ENCODE measurements at places on chromosomes 2 and 18.

- DNase-seq: no peak
Observed at GRCh38 chr2:226678422-226678821, 121.2 kb downstream of the IRS1 start.

- no peak for DNase-seq
Observed at GRCh38 chr2:212141499-212141898, 397.1 kb downstream of the ERBB4 start.

DNA sequence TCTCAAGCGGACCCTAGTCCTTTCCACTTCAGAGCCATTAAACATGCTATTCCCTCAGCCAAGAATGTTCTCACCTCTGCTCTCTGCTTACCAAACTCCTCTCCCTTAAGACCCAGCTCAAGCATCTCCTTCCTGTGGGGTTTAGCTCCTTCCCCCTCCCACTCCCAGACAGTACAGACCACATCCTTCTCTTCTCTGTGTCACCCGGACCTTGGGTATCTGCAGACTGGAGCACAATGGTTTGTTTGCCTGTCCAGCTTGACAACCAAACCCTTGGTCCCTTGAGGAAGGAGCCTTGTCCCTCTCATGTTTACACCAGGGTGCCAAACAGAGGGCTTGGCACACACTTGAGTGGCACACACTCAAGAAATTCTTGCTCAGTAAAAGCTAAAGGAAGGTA is 4.1 kb upstream of the CD8A start:
- DNase-seq: no peak

DNA sequence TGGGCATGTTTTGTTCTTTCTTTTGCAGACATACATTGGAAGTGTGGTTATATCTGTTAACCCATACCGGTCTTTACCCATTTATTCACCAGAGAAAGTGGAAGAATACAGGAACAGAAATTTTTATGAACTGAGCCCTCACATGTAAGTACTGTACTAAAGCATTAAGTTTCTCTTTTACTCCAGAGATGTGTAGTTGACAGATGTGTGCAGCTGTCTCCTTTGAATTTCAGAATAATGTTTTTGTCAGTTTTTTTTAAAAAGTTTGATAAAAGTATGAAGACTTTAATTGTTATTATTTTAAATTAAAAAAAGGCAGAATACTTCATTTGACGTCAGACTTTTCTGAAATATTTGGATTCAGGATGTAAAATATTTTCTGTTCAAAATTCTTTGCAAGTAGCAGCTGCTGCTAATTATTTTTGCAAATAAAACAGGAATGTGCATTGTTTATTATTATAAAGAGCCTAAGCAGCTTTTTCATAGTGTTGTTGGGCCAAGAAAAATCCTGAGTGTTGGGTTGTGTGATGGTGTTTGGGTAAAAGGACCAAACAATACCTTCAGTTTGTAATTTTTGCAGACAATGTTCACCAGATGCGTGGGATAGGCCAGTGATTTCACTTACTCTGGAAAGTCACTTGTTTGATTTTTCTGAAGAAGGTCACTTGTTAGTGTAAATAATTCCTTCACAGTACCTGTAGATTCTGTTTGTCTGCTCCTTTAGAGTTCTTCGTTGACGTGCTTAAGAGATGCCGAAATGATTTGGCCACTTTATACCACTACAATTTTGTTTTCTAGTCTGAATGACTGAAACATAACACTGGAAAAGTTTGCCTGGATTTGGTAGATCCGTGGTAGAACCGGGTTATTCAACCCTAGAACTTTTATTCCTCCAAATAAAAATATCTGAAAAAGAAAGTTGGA is 51.1 kb downstream of the MYO1B start:
- no peak for DNase-seq

DNA sequence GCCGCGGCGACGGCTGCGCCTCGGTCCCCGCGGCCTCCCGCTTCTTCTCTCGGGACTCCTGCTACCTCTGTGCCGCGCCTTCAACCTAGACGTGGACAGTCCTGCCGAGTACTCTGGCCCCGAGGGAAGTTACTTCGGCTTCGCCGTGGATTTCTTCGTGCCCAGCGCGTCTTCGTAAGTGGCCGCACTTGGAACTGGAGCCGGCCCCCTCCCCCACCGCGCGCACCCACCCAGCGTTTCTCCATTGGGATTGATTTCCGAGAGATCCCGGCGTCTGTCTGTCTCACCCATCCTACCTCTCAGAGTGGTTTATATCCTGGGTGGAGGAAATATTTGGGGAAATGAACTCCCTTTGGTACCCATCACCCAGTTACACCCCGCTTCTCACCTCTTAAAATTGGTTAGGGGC is 498 bp downstream of the ITGAV start:
- no peak for DNase-seq

- DNase-seq: peak; percentile 49
Observed at GRCh38 chr2:101820519-101820918, 123.0 kb downstream of the MAP4K4 start.

GRCh38 chr18:58044370-58045241 is 580 bp downstream of the NEDD4L start:
- no peak for DNase-seq

DNA sequence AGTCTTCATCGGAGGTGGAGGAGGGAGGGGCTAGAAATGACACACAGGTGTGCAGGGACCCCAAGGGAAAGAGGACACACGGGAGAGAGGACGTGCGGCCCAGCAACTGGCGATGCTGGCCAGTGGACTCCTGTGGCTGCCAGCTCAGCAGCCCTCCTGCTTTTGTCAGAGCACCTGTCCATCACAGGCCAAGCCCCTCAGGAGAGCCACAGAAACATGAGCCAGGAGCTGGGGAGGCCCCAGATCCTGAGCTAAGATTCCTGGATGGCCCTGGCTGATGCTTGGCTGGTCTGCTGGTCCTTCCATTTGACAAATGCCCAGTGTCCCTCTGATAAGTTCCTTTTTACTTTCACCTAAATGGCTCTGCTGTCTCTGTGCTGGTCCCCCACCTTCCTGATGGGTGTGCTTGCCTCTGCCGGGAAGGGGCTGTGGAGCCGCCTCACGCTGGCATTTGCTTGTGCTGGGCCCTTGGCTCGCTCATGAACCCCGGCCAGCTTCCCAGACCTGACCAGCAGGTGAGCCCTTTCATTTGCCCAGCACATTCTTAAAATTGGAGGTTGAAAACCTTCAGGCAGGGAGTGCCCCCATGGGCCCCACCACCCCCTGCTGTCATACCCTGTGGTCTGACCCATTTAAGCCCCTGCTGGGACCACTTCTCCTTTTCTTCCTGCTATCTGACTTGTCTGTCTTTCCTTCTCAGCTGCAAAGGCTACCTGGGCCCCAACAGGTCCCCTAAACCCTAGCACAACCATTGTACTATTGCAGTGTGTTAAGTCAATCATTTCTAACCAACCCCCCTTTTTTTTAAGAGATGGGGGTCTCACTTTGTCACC is 37.3 kb downstream of the CYP27C1 start:
- DNase-seq: no peak

DNA sequence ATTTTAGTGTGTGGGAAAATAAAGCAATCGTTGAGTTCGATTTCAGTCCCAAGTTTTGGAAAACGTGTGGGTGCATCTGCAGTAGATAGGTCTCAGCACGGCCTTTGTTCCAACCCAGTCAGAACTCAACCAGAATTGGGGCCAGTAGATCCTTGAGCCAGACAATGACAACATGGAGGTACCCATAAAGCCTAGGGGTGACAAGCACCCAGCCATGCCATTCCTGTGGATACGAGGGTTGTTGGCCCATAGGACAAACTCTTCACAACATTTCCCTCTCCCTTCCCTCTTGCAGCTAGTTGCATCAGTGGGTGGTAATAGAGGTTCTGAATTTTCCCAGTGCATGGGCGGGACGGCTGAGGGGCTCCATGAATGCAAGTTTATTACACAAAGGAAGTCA is 60.1 kb downstream of the ST3GAL5 start:
- DNase-seq: no peak

DNA sequence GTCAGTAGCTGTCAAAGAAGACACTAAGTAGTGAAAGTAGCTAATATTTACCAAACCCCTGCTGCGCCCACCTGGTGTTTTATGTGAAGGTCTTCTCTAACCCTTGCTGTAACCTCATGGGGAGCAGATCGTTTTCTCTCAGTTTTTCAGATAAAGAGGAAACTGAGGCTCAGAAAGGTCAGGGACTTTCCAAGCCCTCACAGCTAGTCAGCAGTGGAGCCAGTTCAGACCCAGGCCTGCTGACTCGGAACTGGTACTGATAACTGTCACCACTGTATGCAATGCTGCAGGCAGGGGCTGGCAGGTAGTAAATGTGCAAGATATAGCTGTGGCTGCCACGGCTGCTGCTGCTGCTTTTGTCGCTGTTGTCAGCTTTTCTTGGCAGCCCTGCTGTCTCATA is 69.1 kb downstream of the LRRFIP1 start:
- DNase-seq: no peak

GRCh38 chr2:147342329-147342728 is 502.5 kb upstream of the ACVR2A start:
- no peak for DNase-seq

DNA sequence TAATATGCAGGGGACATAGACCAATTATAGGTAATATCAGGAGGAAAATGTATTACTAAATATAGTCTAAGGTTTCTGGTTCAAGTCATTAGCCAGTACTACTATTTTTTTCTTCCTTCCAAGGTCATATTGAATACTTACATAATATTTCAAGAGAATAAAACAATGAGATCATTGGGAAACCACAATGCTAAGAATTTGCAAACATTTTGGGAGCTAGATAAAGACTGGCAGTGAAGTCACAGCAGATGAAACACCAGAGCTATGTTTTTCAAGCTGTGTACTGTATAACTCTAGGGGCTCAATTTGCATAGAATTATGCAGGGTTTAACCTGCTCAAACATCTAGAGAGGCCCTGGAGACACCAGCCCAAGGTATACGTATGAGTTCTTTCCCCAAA is 80.5 kb upstream of the KCNH7 start:
- DNase-seq: no peak

GRCh38 chr2:9179572-9180201 is 26.9 kb upstream of the ASAP2 start:
- no peak for DNase-seq

DNA sequence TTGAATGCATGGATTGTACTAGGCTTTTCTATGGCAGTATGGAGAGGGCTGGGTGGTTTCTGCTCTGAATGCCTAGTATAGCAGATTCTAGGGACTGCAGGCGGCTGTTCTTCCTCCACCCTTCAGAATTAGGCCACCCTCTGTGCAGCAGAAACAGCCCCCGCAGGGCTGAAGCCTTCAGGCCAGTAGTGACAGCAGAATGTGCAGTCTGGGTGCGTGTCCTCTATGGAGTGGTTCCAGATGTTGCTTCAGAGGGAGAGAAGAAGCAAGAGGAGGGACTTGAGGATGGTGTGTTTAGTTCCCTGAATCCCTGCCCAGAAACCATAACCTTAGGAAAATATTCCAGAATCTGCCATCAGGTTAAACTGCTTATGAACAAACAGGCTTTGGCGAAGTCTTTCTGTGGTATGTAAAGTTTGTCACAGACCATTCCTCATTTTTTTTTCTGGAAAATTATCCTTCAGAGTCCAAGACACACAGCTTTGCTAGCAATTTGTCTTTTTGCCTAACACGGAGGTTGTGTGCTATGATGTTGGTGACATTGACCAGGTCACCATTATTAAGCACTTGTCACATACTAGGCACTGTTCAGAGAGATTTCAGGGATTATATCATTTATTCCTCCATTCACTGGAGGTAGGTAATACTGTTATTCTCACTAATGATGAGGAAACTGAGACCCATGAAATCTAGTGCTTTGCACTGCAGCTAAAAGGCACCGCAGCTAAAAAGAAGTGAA is 21.1 kb downstream of the CASP10 start:
- no peak for DNase-seq

GRCh38 chr18:71168557-71169145 is 879.8 kb downstream of the SOCS6 start:
- DNase-seq: no peak

DNA sequence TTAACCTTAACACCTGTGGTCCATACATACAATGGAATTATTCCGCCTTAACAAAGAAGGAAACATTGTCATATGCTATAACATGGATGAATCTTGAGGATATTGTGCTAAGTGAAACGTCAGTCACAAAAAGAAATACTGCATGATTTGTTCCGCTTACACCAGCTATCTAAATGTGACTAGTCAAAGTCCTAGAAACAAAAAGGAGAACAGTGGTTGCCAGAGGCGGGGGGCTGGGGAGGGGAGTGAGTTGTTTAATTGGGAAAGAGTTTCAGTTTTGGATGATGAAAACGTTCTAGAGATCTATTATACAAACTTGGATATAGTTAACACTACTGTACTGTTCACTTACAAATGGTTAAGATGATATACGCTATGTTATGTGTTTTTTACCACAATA is 72.0 kb downstream of the SPRED2 start:
- no peak for DNase-seq

GRCh38 chr2:72579591-72580180 is 246.1 kb downstream of the EXOC6B start:
- no peak for DNase-seq

- DNase-seq: no peak
Observed at GRCh38 chr2:118954297-118955060, 12.5 kb downstream of the MARCO start.

GRCh38 chr18:31451625-31452024 is 4.1 kb downstream of the DSG3 start:
- no peak for DNase-seq

DNA sequence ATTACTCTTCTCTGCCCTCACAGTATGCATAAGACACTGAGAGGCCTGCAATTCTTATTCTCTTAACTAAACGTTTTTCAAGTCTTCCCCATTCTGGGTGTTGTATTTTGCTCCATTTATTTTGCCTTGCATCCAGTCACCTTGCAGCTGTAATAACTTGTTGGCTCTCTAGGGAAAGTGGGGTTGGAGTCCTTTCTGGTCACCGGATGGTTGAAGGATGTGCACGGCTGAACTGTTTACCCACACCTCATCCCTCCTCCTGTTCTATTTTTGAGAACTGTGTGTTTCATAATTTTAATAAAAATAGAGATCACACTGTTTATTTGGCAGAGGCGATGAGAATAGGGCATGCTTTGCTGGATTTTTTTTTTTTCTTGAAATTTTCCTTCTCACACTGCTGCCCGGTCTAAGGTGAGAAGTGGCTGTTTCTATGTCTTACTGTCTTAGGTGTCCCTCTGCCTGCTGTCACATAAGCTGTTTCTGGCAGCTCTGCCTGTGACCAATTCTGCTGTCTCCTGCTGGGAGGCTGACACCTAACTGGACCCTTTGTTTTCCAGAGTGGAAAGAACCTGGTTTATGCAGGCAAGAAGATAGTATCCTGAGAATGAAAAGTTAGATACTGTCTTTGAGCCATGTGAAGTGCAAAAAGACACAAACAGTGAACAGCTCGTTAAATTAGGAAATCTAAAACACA is 342.6 kb downstream of the DPP10 start:
- no peak for DNase-seq

DNA sequence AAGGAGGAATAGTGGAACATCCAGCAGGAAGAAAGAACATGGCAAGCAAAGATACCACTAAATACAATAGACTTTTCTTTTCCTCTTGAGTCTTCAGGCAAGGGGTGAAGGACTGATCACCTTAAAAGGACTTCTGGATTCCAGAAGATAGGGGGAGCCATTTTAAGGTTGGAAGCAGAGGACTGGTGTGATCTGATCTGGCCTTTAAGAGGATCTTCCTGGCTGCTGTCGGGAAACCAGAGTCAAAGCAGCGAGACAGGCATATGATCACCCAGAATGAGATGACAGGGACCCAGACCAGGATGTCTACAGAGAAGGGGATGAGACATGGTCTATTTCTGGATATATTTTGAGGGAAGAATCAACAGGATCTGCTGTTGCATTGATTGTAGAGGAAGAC is 558.0 kb downstream of the STK39 start:
- no peak for DNase-seq

Data from AG04449 (cell line).